SW 1271 (cell line): ENCODE measurements at places on chromosomes 13 and 19.

GRCh38 chr13:97521726-97522125 lies 87.8 kb downstream of the RAP2A start:
- DNase-seq, result no peak

DNA sequence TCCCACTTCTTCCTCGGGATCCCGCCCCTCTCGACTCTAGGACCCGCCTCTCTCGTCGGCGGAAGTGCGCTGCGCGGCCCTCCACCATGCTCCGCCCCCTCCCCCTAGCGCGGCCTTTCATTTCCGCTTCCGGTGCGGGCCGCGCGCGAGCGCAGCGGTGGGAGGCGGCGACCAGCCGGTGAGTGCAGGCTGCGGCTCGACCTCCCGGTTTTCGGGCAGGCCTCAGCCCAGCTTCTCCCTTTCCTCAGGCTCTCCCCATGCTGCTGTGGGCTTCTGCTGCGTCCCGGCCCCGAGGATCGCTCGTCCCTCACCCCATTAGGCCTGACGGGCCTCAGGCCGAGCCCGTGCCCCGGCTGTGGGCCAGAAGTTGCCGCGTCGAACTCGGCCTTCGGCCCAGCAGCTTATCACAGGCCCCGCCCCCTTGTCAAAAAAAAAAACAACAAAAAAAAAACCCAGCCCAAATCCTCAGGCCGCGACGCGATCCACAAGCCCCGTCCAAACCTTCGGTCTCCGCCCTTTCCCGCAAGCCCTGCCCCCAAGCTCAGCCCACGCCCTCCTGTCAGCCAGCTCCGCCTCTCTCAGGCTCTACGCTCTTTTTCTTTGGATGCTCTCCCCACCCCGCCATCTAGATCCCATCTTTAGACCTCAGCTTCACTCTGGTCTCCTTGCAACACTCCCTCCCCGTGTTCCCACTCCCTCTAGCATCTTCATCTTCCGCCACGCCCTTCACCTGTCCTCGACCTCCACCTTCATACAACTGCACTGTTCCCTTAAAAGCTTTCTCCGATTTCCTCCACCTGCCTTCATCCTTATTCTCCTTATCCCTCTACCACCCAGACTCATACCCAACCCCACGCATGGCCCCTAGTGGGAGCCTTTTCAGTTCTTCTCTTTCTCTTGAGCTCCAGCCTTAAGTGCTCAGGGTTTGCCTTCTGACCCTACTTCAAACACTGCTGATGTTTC lies at the start of gene CLASRP:
Gene CLASRP, plus strand, starts transcription at position 115 of the 963 bp plus-strand sequence. CDS start 1,168 bp downstream, outside the sequence.
- peak; percentile 46 for DNase-seq

DNA sequence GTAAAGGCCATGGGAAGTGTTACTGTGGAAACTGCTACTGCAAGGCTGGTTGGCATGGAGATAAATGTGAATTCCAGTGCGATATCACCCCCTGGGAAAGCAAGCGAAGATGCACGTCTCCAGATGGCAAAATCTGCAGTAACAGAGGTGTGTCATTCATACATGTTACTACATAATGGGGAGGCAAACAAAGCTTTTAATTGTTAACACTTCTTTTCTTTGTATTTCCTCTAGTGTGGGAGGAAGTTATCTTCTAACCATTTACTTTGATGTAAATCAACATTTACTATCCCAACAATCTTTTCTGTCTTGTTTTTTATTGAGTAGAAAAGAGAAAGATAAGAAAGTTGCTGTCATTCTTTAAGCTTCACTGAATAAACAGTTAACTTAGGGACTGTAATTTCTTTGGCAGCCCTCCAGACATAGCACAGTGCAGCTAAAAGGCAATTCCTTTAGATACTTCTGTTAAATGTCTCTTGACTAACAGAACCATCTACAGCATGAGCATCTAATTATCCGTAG lies 126.9 kb downstream of the ITGBL1 start:
- DNase-seq, result no peak

- DNase-seq, result no peak
Observed at GRCh38 chr13:67489016-67489415, 258.9 kb upstream of the PCDH9 start.

- no peak for DNase-seq
Observed at GRCh38 chr13:26473571-26474230, 83.8 kb upstream of the WASF3 start.

- DNase-seq, result no peak
Observed at GRCh38 chr13:43129066-43129465, 105.7 kb downstream of the DNAJC15 start.

DNA sequence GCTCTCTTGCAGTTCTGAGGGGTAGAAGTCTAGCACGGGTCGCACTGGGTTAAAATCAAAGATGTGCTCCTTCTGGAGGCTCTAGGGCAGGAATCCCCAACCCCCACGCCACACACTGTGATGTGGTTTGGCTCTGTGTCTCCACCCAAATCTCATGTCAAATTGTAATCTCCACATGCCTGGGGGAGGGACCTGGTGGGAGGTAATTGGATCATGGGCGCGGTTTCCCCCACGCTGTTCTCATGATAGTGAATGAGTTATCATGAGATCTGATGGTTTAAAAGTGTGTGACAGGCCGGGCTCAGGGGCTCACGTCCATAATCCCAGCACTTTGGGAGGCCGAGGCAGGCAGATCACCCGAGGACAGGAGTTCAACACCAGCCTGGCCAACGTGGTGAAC lies 26.6 kb upstream of the CALM3 start:
- DNase-seq, result no peak

- no peak for DNase-seq
Observed at GRCh38 chr13:28582225-28582891, 76.6 kb upstream of the POMP start.

DNA sequence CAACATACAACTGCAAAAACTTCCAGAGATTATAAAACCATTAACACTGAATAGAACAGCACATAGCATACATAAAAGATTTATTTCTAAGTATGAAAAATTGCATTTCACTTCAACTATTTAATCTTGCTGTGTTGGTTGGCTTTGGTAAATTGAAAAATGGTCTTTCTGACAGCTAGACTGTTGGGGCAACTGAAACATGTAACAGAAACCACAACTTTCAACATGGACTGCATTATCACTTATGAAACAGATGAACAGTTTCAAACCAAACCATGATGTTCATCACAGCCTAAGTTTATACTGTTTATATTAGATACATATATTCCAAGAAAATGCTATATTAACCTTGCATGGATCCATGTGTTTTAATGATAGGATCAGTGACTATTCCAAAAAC lies 324.1 kb upstream of the PCDH9 start:
- no peak for DNase-seq

- peak; percentile 2 for DNase-seq
Observed at GRCh38 chr13:114063545-114064449, 68.6 kb downstream of the RASA3 start.
